CMK (cell line): ENCODE measurements at places on chromosomes 7 and 10.

DNA sequence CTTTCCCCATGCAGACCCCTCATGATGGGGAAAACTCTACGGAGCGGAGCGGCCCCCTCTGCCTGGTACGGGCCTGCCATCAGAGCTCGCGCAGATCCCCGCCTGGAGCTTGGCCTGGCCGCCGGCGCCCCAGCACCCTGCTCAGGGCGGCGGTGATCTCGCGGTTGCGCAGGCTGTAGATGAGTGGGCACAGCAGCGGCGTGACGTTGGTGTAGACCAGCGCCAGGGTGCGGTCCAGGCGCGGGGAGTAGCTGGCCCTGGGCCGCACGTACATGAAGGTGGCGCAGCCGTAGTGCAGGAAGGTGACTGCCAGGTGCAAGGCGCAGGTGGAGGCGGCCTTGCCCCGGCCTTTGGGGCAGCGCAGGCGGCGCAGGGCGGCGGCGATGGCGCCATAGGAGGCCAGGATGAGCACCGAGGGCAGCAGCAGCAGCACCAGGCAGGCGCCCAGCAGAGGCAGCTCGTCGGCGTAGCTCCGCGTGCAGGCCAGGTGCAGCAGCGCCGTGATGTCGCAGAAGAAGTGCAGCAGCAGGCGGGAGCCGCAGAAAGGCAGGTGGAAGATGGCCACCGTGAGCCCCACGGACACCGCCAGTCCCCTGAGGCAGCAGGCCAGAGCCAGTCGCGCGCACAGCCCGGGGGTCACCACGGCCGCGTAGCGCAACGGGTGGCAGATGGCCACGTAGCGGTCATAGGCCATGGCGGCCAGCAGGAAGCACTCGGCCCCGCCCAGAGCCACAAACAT lies 33.4 kb downstream of the TAS2R41 start:
- no peak for DNase-seq

GRCh38 chr7:105014693-105015389 lies 836 bp downstream of the KMT2E start:
- no peak for DNase-seq

GRCh38 chr10:21527598-21528235 lies 2.2 kb upstream of the SKIDA1 start:
- DNase-seq = no peak

GRCh38 chr10:2885288-2886278 lies 181.8 kb upstream of the PFKP start:
- no peak for DNase-seq

- no peak for DNase-seq
Observed at GRCh38 chr7:100342765-100343164, 15.2 kb upstream of the PILRB start.

- no peak for DNase-seq
Observed at GRCh38 chr7:136123352-136123751, 146.2 kb upstream of the MTPN start.

GRCh38 chr7:130254555-130254954 lies 12.1 kb upstream of the CPA2 start:
- no peak for DNase-seq

DNA sequence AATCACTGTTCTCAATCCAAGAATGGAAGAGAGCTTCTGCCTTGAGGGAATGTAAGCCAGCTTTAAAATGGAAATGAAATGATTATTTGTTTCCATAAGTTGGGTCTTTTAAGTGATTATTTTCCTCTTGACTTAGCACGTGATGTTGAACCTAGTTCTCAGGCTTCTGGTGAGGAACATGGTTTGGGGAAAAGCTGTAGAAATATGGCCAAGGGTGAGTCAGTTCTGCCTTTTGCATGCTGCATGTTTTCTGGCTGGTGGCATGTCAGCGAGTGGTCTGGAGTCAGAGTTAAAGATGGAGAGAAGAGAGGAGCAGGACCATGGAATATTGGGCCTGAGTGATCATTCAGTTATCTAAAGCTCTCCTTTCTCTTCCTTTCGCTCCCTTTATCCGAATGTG lies 54.0 kb downstream of the DNAH11 start:
- no peak for DNase-seq

DNA sequence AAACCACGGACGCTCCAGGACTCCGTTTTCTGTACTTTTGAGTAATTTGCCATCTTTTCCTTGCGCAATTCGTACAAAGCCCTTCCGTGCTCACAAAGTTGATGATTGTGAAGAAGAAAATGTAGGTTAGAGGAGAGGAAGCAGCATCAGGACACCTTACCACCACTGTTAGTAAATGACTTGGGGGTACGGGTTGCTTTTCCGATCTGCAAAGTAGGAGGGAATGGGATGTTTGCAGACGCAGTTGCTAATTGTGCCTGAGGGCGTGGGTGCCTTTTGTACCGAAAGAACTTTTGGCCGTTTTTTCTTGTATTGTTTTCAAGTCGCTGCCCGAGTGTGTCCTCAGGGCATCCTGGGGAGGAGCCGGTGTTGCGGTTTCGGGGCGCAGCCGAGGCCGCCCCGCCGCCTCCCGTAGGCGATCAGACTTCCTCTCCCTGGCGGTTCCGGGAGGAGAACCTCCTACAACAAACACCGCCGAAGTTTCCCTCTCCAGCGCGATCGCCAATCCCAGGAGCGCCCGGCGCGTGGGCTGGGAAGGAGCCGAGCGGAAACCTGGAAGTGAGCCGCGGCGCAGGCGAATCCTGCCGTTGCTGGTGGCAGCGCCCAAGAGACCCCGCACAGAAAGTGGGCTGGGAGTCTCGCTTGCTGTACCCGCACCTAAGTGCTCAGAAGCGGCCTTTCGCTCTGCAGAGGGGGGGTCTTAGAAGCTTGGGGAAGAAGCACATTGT lies 1.0 kb downstream of the PRR15 start:
- no peak for DNase-seq

DNA sequence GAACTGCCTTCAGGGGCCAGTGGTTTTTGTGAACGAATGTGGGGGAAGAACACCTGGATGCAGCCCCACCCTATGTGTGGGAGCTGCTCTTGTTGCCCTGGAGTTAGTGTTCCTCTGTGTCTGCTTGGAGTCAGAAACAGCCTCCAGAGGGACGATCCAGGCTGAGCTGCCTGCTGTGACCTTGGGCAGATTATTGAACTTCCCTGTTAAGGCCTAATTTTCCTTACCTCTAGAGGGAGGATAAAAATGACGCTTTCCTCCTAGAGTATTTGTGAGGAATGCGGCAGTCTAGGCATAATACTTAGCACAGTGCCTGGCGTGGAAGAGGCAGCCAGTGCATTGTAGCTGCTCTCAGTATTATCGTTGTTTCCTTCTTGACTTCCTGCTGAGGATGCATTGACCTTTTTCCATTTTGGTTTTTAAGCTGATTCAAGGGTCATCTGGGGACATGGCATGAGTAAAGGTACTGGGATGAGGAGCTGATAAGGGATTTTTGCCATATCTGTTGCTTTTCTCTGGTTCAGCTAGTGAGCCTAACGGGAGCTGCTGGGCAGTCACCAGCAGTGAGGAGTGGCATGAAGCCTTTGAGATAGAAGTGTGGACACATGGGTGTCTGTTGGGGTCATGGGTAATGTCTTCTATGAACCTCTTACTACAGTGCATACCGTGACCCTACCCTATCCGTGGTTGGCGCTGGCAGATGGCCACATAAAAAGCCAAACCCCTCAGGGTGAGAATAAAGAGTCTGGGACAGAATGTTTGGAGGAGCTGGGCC lies 6.4 kb downstream of the ZFYVE27 start:
- no peak for DNase-seq

GRCh38 chr10:120989279-120989678 lies 138.1 kb downstream of the WDR11 start:
- no peak for DNase-seq

DNA sequence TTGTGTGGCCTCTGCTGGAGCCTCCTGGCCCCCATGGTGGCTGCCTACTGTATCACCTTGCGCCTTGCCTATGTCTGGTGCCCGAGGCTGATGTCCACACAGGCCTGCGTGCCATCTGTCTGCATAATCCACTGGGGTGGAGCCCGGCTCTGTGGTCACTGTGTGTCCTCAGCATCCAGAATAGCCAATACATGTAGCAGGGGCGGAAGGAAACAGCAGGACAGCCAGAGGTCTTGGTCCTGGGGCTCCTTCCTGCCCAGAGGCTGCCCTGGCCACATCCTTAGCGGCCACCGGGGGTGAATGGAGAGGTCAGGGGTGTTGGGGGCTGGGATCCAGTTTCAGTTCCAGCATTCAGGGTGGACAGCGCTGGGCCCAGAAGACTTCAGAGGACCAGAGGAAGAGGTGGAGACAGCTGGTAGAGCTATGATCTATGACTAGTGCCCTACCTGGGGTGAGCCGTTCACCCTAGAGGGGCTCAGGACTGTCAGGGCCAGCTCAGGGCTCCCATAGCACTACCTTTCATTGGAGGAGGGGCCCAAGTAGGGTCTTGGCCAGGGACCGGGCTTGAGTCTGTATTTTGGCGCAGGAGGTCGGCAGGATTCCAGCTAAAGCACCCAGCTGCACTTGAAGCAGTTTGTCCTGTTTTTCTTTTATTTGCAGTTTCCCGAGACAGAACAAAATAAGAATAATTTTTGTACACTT lies 15.9 kb downstream of the YKT6 start:
- DNase-seq = no peak

DNA sequence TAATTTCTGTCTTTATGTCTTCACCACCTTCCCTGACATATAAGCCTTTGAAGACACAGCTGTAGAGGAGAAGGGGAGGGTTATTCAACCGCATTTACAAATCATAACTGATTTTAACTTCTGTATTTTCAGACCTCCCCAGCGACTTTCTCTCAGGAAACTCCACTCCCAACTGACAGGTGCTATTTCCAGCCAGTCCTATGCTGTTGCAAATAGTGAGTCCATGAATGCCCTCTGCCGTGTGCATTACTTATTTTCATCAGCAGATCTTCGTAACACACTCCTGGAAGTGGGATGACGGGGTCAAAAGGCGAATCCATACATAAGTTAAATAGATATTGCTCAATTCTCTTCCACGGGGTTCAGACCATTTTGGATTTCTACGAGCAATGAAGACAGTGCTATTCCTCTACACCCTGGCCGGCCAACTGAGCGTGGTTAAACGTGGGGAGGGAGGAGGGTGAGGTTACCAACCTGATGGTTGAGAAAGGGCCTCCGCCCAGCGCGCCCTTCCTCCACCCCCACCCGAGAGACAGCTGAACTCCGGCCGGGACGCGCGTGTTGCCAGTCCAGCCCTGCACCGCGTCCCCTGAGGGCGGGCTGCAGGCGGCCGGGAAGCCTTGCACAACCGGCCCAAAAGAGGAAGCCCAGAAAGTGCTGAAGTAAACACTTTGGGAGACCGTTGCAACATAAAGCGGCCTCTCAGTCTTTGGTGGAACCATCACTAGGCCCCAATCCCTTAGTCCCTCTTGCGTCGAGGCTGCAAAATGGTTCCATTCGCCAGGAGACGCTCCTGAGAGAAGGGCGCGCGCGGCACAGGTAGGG lies at the start of gene APBB1IP:
Gene APBB1IP, plus strand, starts transcription at position 705 of the 825 bp plus-strand sequence. CDS start 53,986 bp downstream, outside the sequence.
- DNase-seq = no peak

GRCh38 chr10:70355051-70356021 lies 27.1 kb downstream of the LRRC20 start:
- DNase-seq = no peak

- no peak for DNase-seq
Observed at GRCh38 chr10:71081229-71081560, 131.2 kb upstream of the UNC5B start.

GRCh38 chr7:101555269-101555920 lies 73.7 kb downstream of the MYL10 start:
- DNase-seq = no peak

DNA sequence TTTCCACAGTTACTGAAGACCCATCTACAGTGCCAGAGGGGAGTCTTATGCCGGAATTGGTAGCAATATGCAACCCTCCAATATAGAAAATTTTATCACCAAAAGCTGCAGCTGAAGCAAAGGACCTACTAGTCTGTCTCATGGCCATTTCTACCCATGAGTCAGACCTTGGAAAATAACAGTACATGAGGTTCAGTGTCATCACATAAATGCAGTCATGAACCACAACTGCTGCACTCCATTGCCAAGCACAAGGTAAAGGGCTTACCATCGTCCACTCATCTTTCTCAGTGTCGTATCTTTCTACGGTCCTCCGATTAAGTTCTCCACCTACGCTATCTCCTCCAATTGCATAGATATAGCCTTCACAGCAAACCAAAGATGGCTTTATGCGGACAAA lies 21.8 kb downstream of the KBTBD2 start:
- DNase-seq = no peak

GRCh38 chr10:94571528-94571927 lies 25.9 kb downstream of the HELLS start:
- DNase-seq = no peak

- DNase-seq = no peak
Observed at GRCh38 chr7:65972976-65973375, 9.0 kb downstream of the GUSB start.

- no peak for DNase-seq
Observed at GRCh38 chr10:43393606-43394360, 15.2 kb downstream of the HNRNPF start.

GRCh38 chr10:70492786-70493659 lies 14.5 kb downstream of the PALD1 start:
- DNase-seq = no peak

DNA sequence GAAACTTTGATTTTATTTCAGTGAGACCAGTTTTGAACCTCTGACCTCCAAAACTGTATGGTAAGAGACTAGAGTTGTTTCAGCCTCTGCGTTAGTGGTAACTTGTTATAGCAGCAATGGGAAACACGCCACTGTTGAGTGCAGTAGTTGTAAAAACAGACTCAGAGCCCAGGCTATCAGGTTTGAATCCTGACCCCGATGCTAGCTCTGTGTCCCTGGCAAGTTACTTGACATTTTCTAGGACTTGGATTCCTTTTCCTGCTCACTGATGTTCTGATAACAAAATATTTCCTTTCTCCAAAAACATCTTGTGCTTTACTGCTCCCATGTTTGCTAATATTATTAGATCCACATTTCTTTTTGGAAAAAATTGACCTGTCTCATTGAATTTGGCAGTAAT lies 131.0 kb downstream of the PLXDC2 start:
- no peak for DNase-seq

DNA sequence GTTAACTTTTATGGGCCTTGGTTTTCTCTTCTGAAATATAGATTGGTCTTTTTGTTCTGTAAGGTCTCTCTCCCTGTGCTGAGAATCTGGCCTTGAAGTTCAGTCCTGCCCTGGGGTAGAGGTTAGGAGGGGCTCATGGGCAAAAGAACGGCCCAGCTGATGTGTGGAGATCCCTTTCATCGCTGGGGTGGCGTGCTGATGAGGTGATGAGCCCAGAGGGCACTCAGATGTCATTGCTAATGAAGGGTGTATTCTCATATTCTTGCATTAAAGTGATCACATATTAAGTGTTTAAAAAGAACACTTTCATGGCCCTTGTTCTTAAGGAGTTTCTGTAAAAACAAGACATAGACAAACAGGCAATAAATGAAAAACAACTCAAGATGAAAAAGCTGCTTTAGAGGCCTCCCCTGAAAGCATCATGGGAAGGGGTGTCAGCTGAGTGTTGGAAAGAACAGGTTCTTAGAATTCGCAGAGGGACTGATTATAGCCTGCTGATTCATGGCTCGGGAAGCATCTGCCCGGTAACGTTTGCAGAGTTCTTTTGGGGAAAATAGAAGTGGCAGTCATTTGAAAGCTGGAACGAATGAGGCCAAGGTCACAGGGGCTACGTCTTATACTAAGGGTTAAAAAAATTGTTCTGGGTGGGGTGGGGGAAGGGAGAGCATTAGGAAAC lies 72.5 kb upstream of the GPR158 start:
- DNase-seq = no peak
